Mucosa of gallbladder (tissue), 1 donor: ENCODE measurements at places on chromosomes 5 and 9. TPM values are rescaled to one million over a fixed set of nuclear protein-coding genes. Genes with fewer than 3 reads are reported as not detected.
A peak's percentile ranks its signal among the peaks of the same experiment; 100 is the strongest.

GRCh38 chr5:89117124-89117644 is 234.2 kb upstream of the MEF2C start:
- peak; percentile 11 for DNase-seq

DNA sequence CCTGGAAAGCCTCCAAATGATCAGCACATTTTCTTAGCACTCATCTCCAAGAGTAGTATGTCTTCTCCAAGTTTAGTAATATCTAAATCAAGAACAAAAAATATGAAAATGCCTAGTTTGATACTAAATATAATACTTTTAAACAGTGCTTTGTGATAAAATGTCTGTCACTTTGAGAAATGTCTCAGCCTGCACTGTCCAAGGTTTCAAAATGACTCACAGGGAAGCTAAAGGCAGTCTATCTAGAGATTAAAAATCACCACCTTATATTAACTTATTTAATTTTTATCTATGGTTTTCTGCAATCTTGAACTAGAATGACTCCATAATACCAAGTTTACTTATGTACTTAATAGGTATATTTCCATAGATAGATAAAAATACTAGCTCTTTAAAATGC is 633.0 kb upstream of the C9orf72 start:
- no peak for DNase-seq

- peak; percentile 22 for DNase-seq
These were observed at the start of gene GALNT12 for GRCh38 chr9:98807070-98807813. Gene GALNT12 (plus strand): TSS chr9:98807670. CDS start chr9:98807699, 29 bp downstream.

DNA sequence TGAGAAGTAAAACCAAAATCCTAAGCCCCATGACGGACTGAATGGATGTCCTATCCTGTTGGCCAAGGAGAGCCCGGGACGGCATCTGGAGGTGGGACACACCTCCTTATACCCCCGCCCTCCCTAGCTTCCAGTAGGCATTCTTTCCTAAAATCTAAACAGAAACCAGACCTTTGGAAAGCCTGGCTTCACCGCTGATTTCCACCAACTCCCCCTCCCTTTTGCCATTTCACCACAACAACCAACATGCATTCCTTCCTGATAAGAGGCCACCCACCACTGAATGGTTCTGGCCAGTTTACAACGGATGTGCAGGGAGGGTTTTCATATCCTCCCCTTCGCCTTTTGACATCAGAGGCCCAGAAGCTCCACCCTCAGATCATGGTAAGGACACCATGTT is 9.2 kb upstream of the RARS1 start:
- no peak for DNase-seq

Gene SPATA31C1
- not detected for total RNA-seq

- no peak for DNase-seq
These were observed 23.5 kb upstream of the EBF1 start for GRCh38 chr5:159123189-159123588.

Gene TMEM252
- total RNA-seq: not detected

DNA sequence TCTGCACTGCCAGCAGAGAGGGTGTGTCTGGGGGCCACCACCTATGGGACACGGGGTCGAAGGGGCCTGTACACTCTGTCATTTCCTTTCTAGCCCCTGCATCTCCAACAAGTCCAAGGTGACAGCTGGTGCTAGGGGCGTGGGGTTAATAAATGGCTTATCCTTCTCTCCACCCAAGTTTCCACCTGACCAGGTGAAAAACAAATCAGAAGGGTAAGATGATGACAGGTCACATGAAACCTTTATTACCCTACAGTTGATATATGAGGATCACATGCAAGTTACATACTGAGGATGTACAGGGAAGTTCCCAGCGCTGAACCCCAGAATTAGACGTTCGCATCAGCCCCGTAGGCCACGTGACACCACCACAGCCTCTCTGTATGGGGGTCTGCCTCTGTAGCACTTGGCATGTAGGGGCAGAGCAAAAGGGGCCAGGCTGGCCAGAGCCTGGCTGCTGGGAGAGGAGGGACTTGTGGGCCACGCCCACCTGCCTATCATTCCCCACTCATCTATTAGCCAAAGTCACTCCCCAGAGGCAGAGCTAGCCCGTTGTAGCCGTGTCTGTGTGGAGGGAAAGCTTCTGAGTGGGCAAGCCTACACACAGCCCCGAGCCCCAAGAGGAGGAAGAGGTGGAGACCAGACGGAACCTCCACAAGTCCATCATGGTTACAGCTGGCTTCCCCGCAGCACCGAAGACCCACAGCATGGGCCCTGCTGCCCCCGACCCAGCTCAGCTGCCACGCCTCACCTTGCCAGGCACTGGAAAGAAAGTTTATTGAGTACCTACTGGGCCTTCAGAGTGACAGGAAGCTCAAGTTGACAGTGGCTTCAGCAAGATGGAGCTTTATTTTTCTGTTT is 2.2 kb downstream of the TMEM141 start:
- no peak for DNase-seq

Gene TOR1B
- total RNA-seq: 28.1 TPM

GRCh38 chr5:72228960-72229359 is 91.1 kb downstream of the MRPS27 start:
- no peak for DNase-seq
